T-helper 17 cell (primary cell): ENCODE measurements at places on chromosomes 3 and 15.

- DNase-seq, result no peak
These were observed 42.1 kb upstream of the TSPAN3 start for GRCh38 chr15:77112838-77113504.

GRCh38 chr3:64645243-64645642 is 42.6 kb downstream of the ADAMTS9 start:
- DNase-seq, result no peak

- DNase-seq, result no peak
These were observed 59.9 kb upstream of the RASGRP1 start for GRCh38 chr15:38624244-38625205.

- DNase-seq, result no peak
These were observed 135.8 kb downstream of the GREM1 start for GRCh38 chr15:32853592-32853991.

DNA sequence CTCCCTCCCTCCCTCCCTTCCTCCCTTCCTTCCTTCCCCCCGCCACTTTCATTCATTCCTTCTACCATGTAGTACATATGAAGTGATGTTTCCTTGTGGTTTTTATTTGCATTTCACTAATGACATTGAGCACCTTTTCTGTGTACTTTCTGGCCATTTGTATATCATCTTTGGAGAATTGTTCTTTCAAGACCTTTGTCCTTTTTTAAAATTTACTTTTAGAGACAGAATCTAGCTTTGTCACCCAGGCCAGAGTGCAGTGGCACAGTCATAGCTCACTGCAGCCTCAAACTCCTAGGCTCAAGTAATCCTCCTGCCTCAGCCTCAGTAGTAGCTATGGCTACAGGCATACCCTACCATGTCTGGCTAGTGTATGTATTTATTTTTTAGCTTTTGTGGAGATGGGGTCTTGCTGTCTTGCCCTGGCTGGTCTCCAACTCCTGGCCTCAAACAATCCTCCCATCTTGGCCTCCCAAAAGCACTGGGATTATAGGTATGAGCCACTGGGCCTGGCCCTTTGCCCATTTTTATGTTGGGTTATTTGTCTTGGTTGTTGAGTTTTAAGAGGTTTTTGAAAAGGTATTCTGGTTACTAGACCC is 42.0 kb upstream of the CTDSPL2 start:
- no peak for DNase-seq

- no peak for DNase-seq
These were observed 385.8 kb downstream of the TBC1D5 start for GRCh38 chr3:17356585-17356984.

DNA sequence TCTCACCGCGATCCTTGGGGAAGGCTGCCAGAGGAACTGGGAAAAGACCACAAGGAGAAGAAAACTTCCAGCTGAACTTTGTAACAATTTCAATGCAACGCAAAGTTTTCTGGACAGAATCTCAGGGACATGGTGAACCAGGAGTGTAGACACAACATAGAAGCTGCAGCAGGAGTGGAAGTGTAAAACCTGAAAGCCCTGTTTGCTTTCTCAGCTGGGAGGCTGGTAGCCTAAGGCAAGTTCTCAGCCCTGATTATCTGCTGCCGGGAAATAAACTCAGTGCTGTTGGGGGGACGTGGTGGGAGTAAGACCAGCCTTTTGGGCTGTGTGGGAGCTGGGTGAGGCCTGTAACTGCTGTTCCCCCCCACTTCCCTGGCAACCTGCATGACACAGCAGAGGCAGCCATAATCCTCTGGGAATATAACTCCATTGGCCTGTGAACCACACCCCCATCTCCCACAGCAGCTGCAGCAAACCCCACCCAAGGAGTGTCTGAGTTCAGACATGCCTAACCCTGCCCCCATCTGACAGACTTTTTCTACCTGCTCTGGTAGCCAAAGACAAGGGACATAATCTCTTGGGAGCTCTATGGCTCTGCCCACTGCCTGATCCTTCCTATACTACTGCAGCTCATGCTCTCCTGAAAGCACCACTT is 106.7 kb downstream of the ZNF621 start:
- no peak for DNase-seq

DNA sequence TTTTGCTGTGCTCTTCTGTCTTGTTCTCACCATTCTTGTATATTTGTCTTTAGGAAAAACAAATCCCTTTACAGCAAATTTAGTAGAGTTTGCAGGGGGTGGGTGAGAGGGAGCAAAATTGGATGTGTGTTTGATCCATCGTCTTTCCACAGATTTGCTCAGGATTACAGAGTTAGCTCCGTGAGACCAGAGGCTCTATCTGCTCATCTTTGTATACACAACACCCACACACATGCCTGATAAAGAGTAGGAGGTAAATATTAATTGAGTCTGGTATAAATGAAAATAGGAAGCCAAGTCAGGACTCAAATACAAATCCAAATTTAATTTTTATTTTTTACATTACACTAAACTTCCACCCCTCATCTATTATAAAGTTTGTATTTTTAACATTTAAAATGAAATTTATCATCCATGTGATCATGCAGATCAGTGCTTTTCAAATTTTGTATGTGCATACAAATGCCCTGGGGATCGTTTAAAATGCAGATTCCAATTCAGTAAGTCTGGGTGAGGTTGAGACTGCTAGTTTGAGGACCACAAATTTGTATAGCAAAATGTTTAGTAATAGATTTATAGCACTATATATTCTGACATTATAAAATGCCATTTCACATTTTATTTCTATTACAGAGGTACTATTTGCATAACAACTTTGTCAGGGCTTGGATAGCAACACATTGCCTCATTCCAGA is 326.7 kb downstream of the LSAMP start:
- no peak for DNase-seq

DNA sequence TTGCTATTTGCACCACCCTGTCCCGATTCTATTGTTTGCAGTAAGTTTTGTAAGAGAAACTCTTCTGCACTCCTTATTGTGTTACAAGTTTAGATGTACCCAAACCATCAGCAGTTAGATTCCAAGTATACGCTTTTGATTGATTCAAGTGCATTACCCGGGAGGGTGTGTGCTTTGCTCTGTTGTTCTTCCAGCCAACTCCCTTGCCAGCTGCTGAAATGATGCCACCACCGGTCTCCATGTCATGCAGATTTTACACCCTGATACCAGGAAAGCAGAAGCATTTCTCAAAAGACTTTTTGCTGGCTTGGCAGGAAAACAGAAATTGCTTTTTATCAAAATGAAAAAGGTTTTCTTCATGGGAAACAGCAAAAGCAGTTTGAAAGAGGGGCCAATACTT is 1006.6 kb upstream of the CFAP20DC start:
- no peak for DNase-seq

DNA sequence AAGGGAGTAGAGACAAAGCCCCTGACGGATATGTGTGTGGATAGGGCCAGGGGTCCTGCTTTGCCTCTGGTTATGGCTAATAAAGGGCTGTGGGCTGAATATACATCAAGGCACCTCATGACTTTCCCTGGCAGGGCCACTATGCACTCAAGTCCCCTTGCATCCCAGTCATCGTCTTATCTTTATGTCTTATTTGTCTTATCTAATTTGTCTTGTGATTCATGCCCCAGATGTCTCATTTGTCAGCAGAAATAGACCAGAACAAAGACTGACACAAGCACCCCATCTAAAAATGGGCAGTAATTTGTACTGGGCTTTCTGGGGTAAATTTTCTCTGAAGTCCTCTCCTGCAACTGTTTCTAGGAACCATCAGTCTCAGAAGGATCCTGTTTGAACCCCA is 68.6 kb downstream of the ITGA11 start:
- no peak for DNase-seq

GRCh38 chr15:60392601-60392985 is 5.2 kb downstream of the ANXA2 start:
- DNase-seq, result no peak

- DNase-seq, result no peak
These were observed 143.5 kb downstream of the GAP43 start for GRCh38 chr3:115766587-115767482.

- no peak for DNase-seq
These were observed 193.0 kb upstream of the TPM1 start for GRCh38 chr15:62849316-62850106.

- no peak for DNase-seq
These were observed 69.8 kb downstream of the HES1 start for GRCh38 chr3:194205675-194206133.

DNA sequence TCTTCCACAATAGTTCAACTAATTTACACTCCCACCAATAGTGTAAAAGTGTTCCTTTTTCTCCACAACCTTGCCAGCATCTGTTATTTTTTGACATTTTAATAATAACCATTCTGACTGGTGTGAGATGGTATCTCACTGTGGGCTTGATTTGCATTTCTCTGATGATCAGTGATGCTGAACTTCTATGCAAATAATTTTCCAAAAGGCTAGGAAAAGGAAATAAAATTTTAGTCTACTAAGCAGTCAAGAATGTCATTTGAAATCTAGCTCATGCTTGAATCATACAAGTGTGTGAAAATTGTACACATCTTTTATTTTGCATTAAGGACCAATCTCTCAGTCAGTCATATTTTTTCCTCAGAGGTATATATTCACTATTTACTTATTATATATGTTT is 101.7 kb upstream of the UBP1 start:
- DNase-seq, result no peak

DNA sequence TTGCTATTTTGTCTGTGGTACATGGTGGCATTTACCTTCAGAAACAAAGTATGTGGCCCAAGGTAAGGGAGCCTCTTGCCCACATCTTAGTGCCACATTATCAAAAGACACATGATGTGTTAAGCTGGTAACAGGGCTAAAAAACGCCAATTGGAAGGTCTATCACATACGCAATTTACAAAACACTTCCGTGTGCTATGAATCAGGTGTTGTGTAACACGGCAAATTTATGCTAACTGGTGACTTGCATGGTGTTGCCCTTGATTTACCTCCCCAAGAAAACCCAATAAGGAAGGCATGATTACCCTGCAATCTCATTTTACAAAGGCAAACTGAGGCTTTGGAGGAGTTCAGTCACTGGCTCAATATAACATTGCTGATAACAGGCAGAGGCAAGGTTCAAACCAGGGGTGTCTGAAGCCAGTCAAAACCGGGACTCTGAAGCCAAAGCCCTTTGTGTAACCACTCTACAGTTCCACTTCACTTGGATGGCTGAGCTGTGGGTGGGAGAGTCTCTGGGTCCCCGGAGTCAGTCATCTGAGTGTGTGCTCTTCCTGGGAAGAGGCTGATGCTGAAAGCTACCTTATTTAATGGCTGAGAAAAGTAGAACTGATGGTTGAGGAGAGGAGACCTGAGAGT is 103.9 kb upstream of the BCL6 start:
- DNase-seq, result no peak

DNA sequence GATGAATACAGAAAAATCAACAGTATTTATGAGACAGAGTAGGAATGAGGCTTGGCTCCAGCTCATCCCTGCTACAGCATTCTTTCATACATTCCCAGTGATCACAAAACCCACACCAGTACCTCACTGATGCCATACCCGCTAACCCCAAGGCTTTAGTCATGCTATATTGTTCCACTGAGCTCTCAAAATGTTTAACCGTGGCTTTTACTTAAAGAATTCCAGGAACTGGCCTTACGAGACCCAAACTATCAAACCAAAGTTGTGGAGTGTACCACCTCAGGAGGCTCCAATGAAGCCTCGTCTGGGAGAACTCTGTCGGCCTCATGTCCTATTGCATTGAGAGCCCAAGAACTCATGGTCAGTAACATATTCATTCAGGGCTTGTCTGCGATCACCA is 278.9 kb downstream of the ULK4 start:
- no peak for DNase-seq

- no peak for DNase-seq
These were observed 576.2 kb downstream of the TUSC7 start for GRCh38 chr3:117285737-117286136.

GRCh38 chr15:31300208-31300661 is 26.4 kb upstream of the KLF13 start:
- no peak for DNase-seq

DNA sequence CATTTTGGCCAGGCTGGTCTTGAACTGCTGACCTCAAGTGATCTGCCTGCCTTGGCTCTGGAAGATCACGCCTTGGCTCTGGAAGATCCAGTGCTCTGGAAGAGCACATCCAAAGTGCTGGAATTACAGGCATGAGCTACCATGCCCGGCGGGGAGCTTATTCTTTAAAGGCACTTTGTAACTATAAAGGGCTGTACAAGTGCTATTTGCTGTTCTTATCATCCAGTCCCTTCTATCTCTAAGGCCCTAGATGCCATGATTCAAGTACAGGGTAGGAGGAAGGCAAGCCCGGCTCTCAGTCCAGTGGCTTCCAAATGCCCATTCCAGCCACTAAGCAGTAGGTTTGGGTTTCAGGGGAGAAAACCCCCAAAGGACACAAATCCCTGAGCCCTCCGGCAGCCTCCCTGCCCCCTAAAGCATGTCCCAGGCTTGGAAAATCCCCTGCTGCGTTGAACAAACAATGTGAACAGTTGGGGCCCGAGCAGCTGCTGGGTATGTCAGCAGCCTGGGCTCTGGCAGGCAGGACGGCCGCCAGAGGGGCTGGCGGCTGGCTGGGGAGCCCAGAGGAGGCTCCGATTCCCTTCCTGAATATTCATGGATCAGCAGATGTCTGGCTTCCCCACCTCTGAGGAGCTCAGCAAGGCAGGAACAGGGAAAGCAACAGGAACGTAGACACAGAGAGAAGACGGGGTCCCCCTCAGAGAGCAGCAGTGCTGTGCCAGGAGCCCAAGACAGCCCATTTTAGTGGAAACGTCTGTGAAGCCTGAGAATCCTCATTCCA is 7.7 kb downstream of the IGDCC4 start:
- DNase-seq, result no peak

- DNase-seq, result no peak
These were observed 1074.1 kb downstream of the SI start for GRCh38 chr3:164004205-164004604.

DNA sequence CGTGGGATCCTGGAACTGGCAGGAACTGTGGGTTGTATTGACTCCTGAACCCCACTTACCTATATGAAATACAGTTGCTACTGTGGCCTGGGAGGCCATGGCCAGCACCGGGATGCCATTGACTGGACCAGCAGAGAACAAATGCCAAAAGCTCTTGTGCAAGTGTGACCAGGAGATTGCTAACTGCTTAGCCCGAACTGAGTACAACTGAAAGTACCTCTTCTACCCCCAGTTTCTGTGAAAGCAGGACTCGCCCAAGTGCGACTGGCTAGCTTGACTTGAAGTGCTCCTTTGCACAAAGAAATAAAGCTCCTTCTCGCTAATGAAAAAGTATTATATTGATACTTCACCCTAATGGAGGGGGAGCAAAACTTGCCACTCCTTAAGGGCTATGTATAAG is 101.3 kb upstream of the ATP11B start:
- DNase-seq, result no peak
